Activated CD4-positive, alpha-beta T cell treated with anti-CD3 and anti-CD28 coated beads, Interleukin-2, amount 50 U/mL, for 48 hours (primary cell): ENCODE measurements at places on chromosomes 7 and 10.
A peak's percentile ranks its signal among the peaks of the same experiment; 100 is the strongest.

- no peak for DNase-seq
Measured at GRCh38 chr7:69412331-69413146, 185.7 kb upstream of the AUTS2 start.

GRCh38 chr7:92674379-92674778 is 84.2 kb upstream of the FAM133B start:
- DNase-seq, result no peak

DNA sequence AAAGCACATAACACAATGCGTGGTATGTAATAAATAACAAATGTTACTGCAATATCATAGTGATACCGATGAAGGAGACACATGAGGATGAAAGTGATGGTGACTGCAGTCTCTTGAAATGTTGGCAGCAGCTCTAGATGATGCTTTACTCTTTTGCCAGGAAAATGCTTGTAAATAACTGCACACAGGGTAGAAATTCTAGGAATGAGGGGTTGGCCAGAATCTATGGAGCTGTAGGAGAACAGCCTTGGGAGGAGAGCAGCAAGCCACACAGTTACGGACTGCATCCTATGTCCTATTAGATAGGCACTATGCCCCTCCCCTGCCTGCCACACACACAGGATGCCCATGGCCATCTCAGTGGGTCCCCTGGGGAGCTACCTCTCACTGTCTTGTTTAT is 97.6 kb upstream of the GSDME start:
- DNase-seq, result no peak

DNA sequence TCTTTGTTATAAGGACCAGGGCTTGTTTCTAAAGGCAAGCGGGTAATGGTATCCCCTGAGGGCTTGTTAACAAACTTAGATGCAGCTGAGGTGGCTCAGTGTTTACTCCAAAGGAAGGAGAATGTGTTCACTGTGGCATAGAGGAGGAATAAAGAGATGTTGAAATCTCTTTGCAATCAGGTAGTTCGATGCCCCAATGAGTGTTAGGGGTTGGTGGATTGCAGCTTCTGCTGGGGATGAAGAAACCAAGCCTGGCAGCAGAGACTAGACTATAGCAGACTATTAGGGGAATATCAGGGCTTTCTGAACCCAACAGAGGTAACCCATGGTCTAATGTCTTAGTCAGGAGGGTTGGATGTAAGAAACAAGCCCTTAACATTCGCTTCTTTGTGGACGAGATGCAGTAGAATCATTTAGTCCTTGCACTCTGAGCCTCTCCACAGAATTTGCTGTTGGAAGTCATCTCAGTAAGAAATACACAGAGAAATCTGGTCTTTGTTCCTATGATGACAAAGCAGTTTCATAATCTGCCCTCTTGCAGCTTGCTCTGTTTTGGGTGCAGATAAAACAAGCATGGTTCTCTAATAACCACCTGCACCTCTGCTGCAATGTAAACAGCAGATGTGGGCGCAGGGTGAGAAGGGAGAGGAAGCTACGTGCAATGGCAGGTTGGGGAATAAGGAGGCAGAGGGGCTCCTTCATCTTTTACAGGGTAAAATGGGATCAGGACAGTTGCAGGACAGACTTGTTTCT is 108.6 kb downstream of the NRF1 start:
- no peak for DNase-seq

DNA sequence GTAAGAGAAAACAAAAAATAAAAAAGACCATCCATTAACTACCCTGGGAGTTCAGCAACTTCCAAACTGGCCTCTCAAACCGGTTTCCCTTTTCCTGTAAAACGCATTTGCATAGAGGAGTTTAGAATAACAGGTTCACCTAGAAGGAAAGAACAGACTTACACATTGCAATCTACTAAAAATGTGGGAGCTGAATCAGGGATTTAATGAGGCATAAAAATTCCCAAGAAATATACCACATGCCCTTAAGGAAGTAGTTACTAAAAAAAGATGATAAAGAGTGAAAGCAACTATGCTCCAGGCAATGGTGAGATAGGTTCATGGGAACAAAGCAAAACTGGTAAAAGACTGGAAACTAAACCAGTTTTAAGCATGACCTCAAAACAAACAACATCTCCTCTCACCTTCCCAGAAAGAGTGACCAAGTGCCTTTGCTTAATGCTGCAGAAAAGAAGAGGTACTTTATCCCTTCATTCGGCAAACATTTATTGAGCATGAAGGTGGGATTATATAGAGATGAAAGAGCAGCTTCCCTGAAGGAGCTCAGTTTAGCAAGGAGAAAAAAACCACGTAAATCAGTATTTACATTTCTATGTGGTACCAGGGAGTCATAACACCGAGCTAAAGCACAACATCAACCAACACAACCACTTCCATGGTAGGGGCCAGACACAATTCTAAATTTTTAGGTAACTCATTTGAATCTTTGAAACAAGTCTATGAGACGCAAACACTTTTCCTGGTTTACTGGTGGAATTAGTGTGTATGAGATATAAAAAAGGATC is 152.8 kb downstream of the SGMS1 start:
- no peak for DNase-seq

GRCh38 chr7:27581119-27581518 is 81.6 kb downstream of the HIBADH start:
- no peak for DNase-seq

DNA sequence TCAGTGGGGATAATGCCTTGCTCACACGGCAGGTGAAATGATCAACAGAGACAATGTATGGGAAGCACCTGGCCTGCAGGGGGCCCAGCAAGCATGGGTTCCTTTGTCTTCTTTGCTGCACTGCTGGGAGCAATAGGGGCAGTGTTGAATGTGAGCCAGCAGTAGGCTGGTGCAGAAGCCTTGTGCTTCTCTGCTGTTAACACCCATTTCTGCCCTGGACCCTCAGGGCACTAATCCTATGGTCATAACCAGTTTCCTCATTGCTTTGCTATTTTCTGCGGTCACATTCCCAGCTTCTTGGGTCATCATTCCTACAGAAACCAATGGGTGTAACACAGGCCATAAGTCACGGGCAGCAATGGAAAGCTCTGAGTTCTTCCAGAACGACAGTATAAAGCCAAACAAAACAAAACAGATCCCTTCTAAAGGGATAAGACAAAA is 10.9 kb upstream of the LGI1 start:
- DNase-seq, result no peak

DNA sequence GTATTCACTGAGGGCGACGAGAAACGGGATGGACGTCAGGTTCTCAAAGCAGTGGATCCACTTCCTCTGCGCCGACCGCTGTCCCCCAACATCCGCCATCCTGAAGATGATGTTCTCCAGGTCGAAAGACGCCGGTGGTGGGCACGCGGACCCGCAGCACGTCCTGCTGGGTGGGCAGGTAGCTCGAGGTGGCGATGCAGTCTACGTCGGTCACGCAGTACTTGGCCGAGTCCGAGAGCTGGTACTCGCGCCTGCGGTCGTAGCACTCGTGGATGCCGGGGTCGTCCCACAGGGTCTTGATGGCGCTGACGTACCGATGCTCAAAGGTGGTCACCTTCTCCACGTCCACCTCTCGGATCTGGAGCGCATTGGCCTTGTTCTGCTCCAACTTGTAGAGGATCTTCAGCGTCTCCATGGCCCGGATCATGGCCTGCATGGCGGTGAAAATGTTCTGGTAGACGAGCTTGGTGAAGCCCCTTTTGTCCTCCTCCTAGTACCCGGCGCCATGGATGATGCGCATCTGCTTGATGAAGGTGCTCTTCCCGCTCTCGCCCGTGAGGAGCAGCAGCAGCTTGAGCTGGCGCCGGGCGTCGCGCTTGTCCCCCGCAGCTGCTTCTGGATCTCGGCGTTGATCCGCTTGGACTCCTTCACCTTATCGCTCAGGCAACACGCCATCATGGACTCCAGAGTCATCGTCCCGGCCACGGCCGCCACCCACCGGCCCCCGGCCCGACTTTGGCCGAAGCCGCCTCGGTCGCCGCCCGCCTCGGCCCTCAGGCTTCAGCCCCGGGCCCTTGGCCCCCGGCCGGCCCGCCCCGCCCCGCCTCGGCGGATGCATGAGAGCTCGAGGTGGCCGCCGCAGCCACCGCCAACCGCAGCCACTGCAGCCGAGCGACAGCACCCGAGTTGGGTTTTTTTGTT is 122.9 kb upstream of the KCTD7 start:
- DNase-seq, result peak; percentile 22

DNA sequence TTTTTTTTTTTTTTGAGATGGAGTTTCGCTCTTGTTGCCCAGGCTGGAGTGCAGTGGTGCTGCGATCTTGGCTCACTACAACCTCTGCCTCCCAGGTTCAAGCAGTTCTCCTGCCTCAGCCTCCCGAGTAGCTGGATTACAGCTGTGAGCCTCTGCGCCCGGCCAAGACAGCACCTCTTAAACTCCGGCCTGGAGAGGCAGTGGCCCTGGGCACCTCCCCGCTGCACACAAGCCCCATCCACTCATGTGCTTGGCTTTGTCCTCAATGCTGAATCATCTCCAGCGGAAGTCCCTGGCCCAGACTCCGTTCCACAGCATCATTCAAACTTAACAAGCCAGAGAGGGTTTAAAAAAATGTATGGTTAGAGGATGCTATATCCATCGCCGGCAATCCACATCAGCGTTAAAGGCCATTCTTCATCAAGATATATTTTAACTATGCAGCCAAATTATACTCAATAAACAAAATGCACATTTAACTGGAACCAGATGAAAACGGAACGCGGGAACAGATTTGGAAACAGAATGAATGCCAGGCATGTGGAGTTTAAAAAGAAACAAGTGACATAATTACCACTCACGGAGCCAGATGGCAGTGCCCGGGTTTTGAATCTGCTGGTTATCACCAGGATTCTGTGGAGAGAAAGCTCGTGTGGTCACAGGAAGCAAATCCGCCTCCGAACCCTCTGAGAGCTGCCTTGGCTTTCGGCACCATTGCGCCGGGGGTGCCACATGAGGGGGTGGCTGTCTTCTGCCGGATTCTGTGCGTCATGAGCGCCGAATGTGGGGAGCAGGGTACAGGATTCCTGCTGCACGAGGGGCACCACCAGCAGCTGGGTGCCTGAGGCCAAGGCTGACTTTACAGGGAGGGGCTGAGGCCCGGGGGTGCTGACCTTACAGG is 45.6 kb upstream of the CFAP46 start:
- DNase-seq, result no peak

DNA sequence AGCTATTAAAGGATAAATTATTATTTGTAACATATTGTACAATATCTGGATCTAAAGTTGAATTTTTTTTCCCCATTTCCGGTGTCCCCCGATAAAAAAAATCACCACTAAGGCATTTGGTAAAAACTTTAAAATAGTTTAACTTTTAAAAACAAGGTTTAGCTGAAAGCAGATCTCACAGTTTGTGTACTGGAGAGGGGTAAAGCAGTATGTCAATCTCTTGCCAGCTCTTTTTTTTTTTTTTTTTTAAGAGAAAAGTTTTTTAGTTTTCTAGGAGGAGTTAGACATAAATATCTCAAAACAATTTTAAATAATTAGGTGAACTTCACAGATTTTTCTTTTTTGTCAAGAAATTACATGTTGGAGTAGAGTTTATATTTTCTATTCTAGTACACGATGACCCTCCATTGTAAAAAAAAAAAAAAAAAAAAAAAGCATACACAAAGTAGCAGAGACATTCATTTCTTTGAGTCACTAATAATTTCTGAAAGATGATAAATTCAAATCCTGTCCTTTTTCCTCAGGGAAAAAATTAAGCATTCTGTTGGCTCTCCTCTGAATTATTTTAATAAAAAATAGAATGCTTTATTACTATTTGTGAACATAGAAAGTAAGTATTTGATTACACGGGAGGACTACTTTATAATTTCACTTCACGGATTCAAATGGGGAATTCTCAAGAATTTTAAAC is 1.9 kb upstream of the HBP1 start:
- DNase-seq, result no peak

DNA sequence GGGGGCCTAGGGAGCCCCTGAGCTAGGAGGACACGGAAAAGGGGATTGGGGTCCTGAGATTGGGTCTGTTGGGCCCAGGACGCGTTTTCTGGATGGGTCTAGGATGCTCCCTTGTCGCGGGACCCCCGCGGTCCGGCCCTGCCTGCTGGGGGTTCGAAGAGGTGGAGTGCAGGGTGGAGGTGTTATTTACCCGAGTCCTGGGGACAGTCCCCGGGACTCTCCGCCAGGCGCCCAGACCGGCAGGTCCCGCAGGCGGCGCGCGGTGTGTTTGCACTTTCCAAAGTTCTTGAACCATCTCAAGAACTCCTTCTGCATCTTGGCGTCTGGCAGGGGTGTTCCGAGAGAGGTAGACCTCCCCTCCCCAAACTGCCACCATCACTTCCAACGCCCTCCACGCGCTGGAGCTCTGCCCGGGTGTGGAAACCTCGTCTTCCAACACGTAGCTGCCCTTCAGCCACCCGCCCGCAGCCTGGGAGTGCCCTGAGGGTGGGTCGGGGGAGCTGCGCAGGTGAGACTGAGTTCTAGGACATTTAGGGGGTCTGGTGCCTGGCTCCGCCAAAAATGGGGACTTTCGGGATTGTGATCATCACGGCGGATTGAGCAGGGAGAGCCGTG is 569 bp downstream of the CAV1 start:
- peak; percentile 35 for DNase-seq

GRCh38 chr10:74433993-74434392 is 283.0 kb downstream of the ADK start:
- no peak for DNase-seq

GRCh38 chr10:86111902-86112545 is 254.6 kb downstream of the GRID1 start:
- no peak for DNase-seq

GRCh38 chr7:30852308-30852684 is 59.4 kb upstream of the AQP1 start:
- DNase-seq, result no peak

- no peak for DNase-seq
Measured at GRCh38 chr7:158956805-158957509, 100.6 kb downstream of the DYNC2I1 start.

GRCh38 chr7:74092321-74092963 is 8.8 kb downstream of the LIMK1 start:
- DNase-seq, result no peak

DNA sequence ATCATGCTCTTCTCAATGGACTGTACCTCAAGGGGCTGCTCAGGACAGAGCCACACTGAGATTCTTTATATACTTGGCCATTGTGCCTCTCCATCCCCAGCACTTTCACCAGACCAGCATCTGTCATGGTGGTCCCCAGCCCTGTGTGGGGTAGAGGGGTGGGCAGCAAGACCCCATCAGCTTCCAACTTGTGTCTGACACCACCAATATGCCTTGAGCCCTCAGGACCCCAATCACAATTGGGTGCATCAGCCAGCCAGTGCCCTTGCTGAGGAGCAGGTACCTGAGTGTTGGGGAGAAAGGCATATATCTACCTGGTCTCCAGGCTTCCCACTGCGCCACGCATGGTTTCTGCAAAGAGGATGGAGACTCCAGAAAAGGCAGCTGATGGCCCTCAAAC is 56.3 kb downstream of the GRID1 start:
- no peak for DNase-seq

DNA sequence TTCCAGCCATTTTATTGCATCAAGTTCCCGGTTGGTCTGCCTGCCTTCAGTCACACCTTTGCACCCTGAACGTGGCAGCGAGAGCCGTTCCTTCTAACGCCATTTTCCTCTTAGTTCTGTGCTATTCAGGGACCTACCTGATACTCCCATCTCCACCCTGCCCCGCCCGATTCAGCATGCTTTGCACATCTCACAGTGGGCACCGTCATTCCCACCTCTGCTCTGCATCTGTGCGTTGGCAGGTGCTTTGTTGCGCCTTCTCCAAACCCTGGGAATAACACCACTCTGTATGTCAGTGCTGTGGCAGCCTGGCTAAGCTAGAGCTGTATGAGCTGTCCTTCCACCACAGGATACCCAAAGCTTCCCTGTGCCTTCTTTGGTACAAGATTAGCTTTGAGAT is 96.8 kb downstream of the ACTR3B start:
- DNase-seq, result no peak
